Activated naive CD4-positive, alpha-beta T cell treated with anti-CD3 and anti-CD28 coated beads, Interleukin-2, amount 10 ng/mL, durations not matched to agents 7 days and 5 days (primary cell): ENCODE measurements at places on chromosomes 3 and 15.

DNA sequence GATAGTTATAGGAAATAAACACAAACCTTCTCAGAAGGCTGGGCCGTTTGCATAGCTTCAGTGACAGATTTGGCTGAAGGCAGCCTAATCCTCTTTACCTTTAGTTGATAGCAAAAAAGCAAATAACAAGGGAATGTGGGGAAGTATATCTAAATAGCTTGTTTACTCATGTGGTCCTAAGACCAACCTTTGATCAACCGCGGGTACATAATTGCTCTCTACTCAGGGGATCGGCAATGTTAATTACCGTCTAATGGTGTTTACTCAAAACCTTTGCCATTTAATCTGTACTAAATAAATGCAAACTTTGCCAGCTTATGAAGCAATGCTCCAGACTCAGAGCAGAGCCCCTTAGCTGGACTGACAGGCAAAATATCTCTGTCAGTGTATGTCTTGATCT lies 51.6 kb downstream of the EIF3J start:
- DNase-seq = no peak

DNA sequence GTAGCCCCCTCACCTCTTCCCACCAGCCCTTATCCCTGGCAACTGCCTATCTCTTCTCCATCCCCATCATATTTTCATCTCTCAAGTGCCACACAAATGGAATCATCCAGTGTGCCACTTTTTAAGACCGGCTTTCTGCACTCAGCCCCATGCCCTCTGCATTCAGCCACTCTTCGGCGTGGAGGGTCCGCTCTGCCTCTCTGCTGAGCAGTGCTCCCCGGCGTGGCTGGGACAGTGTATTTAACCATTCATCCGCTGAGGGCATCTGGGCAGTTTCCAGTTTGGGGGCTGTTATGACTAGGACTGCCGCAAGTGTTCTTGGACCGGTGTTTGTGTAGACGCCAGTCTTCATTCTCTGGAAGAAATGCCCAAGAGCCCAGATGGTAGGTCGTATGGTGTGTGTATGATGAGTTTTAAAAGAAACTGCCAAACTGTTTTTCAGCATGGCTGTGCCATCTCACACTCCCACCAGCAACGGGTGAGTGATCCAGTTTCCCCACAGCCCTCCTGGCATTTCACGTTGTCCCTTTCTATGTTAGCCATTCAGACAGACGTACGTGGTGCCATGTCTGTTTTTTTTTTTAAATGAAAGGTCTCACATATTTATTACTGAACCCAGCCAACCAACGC lies 20.9 kb downstream of the IQSEC1 start:
- DNase-seq = no peak

DNA sequence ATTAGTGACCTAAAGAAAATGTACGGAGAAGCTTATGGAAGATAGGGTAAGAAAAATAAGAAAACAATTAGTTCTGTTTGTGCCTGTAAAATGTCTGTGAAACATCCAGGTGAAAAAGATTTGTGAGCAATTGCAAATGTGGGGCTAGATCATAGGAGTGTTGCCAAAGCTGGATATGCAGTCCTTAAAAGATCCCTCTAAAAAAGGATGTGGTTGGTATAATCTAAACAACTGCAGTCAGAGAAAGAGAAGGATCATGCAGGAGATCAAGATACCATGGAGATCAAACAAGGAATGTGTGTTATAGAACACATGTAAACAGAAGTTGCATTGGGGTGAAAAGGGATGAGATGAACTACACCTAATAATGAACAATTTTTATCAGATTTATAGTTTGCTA lies 116.8 kb downstream of the ALCAM start:
- no peak for DNase-seq

- DNase-seq = no peak
Measured at GRCh38 chr15:37289109-37289765, 188.9 kb upstream of the MEIS2 start.

- no peak for DNase-seq
Measured at GRCh38 chr3:171994646-171995428, 44.5 kb upstream of the FNDC3B start.

DNA sequence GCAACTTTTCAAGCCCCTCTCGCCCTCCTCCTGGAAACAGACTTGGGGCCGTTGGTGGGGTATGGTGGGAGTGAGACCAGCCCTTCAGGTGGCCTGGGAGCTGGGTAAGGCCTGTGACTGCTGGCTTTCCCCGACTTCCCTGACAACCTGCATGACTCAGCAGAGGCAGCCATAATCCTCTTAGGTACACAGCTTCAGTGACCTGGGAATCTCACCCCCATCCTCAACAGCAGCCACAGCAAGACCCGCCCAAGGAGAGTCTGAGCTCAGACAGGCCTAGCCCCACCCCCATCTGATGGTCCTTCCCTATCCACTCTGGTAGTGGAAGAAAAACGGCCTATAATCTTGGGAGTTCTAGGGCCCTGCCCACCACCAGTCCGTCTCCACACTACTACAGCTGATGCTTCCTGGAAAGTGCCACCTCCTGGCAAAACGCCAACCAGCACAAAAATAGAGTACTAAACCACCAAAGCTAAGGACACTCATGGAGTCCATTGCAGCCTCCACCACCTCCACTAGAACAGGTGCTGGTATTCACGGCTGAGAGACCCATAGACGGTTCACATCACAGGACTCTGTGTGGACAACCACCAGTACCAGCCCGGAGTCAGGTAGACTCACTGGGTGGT lies 13.1 kb upstream of the SLC27A2 start:
- DNase-seq = no peak

- DNase-seq = no peak
Measured at GRCh38 chr3:113286524-113286923, 75.2 kb downstream of the BOC start.

DNA sequence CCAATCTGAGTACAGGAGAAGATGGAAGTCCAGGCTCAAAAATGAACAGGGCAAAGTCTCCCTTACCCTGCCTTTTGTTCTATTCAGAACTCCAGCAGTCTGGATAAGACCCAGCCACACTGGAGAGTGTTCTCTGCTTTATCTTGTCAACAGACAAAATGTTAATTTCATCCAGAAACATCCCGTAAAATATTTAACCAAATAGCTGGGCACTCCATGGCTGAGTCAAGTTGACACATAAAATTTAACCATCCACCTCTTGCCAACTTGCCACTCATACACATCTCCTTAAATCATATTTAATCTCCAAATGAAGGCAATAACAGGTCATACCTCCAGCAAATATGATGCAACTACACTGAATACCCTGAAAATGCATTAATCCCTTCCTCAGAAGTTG lies 33.6 kb downstream of the MKRN3 start:
- DNase-seq = no peak

DNA sequence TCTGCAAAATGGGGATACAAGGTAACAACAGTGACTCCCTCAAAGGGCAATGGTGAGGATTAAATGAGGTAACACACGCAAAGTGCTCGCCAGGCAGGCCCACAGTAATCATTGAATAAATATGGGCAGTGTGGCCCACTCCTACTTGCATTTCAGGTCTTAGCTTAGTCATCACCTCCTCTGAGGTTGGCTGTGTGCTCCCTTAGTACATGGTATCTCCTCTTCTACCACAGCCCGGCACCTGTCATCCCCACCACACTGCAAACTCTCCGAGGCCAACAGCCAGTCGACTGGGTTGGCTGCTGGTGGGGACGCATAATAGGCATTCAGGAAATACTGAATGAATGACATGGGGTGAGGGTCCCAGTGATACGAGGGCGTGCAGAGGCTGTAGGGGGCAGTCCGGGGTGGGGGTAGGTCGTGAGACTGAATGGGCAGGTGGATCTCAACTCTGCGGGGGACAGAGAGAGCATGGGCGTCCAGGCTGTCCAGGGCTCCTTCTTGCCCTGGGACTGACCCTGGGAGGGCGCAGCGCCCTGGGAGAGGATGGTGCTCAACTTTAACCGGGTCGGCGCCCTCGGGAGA lies 375 bp upstream of the MYZAP start:
- DNase-seq = no peak

DNA sequence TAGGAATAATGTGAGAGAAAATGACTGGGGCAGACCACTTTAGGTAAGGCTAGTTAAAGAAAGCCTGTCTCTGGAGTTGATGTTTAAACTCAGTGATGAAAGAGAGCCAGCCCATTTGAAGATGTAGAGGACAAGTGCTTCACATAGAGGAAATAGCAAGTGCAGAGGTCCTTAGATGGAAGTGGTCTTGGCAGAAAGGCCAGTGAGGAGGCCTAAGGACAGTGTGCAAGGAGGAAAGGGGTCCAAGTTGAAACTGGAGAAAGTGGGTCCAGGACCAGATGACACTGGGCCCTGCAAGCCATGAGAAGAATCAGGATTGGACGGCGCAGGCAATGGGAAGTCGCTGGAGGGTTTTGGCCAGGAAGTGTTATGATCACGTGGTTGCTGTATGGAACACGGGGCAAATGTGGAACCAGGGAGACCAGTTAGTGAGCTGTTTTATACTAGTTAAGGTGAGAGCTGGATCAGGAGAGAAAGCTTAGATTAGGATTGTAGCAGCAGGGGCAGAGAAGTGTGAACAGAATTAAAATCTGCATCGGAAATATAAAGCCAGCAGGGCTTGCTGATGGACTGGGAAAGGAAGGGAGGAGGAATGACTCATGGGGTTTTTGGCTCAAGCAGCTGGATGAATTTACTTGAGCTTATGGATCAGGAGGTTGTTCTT lies 48.0 kb upstream of the SCAANT1 start:
- peak; percentile 29 for DNase-seq

DNA sequence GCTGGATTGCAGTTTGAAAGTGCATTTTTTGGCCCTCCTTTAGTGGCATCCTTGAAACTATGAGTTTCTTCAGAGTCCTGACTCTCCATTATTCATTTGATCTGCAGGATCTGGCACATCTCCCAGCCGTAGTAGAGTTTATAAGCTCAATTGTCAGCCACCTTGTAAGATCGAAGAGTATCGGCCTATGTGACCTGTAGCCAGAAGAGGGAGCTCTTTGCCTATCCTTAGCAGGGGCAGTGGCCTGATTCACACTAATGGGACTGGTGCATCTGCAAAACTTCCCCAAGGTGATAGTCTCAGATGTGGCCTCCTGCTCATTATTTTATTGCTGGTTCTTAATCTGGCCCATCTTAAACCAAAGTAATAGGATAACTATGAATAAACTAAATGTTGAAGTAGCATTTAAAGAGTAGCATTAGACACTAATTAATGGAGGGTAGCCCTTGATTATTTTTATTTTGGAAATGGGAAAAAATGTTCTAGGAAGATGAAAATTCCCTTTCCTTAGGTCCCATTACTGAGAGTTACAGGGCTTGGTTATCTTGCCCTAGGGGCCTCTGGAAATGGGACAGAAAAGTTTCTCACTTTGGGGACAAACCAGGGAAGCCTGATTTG lies 21.2 kb downstream of the GCSAM start:
- peak; percentile 77 for DNase-seq

DNA sequence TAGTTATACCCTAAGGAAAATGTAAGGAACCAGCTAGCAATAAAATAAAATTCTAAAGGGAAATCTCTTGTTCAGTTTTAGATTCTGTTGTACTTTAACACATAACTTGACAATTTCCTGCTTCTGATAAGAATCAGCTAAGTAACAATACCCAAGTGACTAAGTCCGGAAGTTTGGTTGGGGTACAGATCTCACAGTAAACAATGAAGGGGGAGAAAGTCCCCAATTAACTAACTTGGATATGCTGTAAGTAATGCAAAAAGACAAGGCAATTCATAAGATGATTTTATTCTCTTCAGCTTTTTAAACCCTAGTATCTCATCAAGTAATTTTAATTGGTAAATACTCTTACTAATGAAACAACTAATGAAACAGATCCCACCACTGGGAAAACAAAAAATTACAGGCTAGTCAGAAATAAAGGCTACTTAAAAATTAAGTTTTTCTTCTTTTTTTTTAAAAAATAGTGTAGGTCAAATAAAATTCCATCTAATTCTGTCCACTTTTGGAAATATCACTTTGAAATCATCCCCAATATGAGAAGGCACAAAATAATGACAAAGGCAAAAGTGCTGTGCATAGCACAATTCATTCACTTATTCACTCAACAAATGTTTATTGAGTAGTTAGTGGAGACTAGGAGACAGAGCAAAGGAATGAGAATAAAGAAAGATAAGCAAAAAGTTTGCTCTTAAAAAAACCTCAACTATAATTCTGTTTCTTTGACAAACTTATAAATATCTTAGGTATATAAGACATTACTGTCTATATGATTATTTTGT lies 37.8 kb upstream of the IL20RB start:
- no peak for DNase-seq

- no peak for DNase-seq
Measured at GRCh38 chr15:93771196-93772030, 459.9 kb upstream of the MCTP2 start.

- DNase-seq = no peak
Measured at GRCh38 chr3:73197187-73197586, 135.7 kb downstream of the EBLN2 start.

GRCh38 chr3:84836961-84837360 lies 121.8 kb upstream of the CADM2 start:
- DNase-seq = no peak

DNA sequence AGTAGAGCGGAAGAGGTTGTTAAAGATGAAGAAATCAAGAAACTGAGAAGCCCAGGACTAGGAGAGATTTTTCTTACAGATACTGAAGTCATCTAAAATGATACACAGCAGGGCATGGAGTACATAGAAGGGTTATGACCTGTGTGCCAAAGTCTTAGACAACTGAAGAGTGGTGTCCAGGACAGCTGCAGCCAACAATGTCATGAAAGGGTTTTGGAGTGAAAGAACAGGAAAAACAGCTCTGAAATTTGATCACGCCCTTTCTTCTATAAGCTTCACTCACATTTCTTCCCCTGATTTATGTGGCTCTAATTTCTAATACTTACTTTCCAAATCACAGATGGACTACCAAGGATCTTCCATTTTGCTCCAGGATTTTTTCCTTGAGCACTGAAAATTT lies 3.0 kb downstream of the CFAP20DC start:
- DNase-seq = no peak

- DNase-seq = no peak
Measured at GRCh38 chr3:43330981-43331380, 44.6 kb downstream of the SNRK start.

DNA sequence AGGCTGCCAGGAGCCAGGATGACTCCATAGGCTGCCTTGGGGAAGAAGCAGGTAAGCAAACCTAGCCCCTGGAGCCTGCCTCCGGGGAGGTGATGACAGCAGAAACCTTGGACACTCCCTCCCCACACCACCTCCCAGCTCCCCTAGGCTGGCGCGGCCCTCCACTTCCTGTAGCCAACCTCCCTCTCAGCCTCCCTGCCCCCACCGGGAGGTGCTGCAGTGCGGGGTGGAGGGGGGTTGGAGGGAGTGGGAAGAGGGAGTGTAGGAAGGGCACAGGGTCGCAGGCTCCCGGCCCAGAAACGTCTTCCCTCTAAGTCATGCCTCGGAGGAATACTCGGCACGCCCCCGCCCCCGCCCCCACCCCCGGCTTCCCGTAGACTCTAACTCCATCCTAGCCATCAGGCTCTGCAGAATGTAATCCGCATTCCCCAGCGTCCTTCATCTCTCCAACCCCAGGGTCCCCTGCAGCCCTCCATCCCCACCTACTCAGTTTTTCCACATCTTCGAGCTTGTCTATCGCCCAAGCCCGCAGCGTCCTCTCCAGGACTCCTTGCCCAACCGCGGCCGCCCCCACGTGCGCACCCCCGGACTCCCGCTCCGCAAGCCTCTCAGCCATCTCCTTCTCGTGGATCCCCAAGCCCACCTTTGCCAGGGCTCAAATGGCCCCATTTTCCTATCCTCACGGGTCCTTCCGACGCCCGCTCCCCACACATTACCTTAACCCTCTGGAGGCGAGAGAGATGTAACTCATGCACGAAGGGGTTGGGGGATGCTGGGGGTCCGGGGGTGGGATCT lies 528 bp downstream of the LPCAT4 start:
- peak; percentile 79 for DNase-seq
